Naive thymus-derived CD4-positive, alpha-beta T cell (primary cell): ENCODE measurements at places on chromosomes 16 and 17. TPM values are rescaled to one million over a fixed set of nuclear protein-coding genes. Genes with fewer than 3 reads are reported as not detected.

- DNase-seq: no peak
Observed at GRCh38 chr17:41678411-41678906, 10.2 kb upstream of the EIF1 start.

The KRT16 gene
- total RNA-seq: not detected

The FN3K gene
- total RNA-seq: 4.1 and 6.1 TPM in 2 replicates

GRCh38 chr17:44219108-44219615 is 313 bp downstream of the UBTF start:
- peak; percentile 78 for DNase-seq

DNA sequence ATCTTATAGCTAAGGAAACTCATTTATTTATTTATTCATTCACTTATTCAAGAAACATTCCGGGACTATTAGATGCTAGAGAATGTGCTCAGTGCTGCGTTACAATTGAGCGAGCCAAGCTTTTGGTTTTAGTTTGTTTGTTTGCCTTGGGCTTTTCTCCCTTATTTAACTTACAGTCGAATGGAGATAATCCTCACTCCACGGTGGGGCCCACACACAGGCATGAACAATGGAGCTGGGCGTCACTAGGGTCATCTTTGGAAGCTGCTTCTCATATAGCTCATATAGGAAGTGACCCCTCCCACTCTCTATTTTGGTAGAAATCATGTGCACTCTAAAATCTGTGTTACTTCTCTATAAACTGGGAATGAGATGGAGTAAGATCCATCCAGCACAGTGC is 210.0 kb downstream of the TMEM114 start:
- no peak for DNase-seq

DNA sequence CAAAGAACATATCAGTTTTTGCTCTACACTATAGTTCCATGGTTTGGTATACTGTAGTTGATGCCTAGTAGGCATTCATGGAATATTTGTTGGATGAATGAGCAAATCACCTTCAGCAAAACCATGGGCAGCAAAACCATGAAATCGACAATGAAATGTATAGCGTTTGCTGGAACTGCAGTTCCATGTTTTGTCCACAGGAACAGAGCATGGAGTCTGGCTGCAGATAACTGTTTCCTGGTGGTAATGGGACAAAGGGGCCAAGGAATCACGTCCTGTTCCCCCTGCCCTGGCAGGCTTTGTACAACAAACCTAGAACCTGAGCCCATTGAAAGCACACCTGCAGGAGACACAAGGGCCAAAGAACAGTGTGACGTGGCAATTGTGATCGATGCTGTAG is 101.1 kb downstream of the USP31 start:
- no peak for DNase-seq

DNA sequence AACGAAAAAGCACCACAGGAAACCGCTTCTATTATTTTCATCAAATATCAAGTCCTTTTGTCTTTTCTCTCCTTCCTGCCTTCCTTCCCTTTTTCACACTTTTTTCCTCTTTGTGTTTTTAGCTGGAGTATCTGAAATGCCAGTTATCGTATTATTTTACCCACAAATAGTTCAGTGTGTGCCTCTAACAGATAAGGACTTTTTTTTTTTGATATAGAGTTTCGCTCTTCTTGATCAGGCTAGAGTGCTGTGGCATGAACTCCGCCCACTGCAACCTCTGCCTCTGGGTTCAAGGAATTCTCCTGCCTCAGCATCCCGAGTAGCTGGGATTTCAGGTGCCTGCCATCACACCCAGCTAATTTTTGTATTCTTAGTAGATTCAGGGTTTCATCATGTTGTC is 10.7 kb downstream of the DNAAF1 start:
- DNase-seq: no peak

GRCh38 chr16:23020084-23020483 is 129.2 kb downstream of the USP31 start:
- DNase-seq: no peak
